ENCODE measurements at places on chromosomes 5 and 9.

- DNase-seq = no peak
These were observed 20.6 kb downstream of the GNAQ start for GRCh38 chr9:78011049-78011448.

DNA sequence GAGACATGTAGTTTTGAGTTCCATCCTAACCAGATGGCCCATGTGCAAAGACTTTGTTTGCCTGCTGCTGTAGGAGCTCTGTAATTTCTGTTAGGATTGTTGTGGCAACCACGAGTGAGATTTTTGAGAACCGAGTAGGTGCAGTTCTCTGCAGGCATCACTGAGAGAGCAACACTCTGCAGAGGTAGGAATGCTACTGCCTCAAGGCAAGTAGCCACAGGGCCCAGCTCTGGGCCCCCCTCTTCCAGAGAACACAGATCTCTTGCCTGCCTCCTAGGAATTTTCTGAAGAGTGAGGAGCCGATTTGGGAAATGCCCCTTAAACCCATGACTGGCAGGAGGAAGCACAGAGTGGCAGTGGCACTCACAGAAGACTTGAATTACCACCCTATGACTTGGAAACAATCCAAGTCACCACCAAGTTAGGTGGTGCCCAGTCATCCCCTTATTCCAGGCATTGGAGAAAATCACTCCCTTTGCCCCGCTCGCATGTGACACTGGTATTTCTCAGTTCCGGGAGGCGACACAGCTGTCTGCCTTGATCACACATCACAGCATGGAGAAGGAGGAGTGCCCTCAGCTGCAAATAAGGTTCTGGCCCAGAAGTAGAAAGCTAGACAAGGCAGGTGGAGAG lies 52.5 kb upstream of the SLC2A8 start:
- DNase-seq = no peak

DNA sequence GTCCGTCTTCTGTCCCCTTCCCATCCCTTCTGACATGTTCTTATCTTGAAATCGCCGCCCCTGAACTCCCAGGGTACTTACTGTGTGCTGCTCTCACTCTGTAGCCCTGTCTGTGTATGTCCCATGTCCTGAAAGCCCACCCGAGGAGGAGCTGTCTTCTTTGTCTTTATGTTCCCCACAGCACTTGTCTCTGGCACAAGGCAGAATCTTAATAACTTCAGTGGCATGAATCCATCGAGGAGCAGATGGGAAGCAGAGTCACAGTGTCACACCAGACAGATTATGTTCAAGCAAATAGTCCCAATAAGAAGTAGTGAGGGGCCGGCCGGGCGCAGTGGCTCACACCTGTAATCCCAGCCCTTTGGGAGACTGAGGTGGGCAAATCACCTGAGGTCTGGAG lies 29.7 kb upstream of the LTC4S start:
- no peak for DNase-seq

DNA sequence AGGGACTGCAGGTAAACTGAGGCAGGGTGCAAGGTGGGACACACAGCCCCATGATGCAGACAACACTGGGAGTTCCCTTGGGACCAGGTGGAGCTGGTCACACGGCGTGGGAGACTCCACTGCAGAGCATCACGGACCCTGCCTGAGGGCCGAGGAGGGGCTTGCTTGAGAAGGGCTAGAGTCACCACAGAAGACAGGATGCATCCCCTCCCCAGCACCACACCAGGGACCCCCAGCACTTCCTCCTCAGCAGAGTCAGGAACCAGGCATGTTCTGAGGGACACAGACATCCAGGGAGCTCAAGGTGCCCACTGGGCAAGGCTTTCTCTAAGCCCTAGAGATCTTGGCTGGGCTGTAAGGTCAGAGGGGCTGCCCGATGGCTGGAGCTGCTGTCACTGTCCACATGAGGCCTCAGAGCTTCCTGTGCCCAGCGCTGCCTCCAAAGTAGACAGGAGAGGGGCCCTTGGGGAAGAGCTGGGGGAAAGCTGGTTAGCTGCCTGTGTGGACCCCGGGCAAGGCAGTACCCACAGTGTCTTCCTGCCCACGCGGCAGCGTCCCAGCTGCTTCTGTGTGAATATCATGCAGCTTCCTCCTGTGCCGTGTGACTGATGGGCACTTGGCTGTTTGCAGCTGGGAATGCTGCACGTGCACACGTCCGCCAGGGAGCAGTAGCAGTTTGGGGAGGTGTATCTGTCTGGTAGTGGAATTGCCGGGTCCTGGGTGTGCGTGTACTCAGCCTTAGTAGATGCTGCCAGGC lies 176.6 kb downstream of the CACNA1B start:
- no peak for DNase-seq

DNA sequence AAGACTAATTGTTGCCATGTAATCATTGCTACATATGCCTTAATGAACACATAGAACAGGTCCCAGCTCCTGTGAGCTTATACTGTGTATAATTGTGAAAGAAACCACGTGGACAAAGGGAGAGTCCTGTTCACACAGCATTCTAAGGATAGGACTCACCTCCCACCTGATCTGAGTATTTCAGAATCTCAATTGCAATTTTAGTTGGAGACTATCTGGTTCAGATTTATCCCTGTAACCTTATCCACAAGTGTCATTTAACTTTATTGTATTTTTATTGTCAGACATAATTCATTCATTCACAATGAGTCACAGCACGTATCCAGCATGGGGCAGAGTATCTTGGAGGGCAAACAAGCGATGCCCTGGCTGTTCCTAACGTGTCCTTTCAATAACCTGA lies 448.3 kb downstream of the NTRK2 start:
- no peak for DNase-seq

DNA sequence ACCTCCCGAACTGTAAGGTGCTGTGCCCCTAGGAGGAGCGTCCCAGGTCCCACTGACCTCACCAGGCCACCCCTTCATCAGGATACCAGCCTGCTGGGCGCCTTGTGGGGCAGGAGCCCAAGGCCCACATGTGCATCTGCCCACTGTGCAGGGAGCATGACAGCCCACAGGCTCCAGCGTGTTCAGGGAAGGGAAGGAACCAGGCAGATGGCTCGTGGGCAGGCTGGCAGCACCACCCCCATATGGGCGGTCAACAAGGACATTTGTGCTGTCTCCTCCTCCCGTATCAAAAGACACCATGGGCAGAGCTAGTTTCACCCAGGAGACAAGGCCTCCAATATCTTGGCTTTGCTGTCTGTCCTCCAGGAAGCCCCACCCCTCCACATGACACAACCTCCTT lies 85.5 kb upstream of the PPP1R26 start:
- DNase-seq = no peak

DNA sequence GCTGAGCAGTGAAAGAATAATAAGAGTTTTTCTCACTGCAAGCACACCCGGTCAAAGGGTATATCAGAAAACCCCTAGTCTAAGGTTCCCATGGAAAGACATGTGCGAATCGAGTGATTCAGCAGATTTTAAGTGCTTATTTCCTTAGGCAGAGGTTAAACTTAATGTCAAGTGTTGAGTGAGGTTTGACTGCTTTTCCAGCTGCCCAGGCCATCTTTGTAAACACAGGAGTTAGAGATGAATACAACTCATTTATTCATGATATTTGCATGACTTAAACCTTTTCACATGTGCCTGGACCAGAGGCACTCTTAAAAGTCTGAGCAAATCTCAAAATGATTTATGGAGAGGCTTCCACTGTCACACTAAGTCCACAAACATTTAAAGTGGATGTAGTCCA lies 137.8 kb upstream of the RGMB start:
- DNase-seq = no peak

DNA sequence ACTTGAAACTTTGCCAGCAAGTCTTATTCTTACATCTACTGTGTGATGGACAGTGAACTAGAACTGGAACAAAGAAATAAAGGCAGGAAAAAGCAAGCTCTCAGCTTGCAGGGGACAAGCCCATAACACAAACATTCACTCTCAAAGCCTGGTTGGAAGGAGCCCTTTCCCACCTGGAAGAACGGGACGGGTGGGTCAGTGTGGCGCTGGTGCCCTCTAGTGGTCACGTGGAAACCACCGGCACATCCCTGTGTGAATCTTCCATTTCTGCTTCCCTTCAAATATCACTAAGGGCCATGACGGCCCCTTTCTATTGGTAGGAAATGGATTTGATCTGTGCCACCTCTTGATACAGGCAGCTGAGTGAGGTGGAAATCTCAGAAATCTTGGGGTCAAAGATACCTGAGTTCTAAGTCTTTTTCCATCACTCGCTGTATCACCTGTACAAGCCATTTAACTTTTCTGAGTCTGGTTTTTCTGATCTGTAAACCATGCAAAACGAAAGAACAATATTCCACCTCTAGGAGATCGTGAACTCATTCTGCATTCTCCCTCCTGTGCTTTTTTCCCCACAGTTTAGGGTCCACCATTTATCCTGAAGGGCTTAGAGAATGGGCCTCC lies 211.6 kb downstream of the MSX2 start:
- DNase-seq = peak; percentile 83

- no peak for DNase-seq
These were observed 17.1 kb downstream of the MTX3 start for GRCh38 chr5:79973996-79974395.

DNA sequence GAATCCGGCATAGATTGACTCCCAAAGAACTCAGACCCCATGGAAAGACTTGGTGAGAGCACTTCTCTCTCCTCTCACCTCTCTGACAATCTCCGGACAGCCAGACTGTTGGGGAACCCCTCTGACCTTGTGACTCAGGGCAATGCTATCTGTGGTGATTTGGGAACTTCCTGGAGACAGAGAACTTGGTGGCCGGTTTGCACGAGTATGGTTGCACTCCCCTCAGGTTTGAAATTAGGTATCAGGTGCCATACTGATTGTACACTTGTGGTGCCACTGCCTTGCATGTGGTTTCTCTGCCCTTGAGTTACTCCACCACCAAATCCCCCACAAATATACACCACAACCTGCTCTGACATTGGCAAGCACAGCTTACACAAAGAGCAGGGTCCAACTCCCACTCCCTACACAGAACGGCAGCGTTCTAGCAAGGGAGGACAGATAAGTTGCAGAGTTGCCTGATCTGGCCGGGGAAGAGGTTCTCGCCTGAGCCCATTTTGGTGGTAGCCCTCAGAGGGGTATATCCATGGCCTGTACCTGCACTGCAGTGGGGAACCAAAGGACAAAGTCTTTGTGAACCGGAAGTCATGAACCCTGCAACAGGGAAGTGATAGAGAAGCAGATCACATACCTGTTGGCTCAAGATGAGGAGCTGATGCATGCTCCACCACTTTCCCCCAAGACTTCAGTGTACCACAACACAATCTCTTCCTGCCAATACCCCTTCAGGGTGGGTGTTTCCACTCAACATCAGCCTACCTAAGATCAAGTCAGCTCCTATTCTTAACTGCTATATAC lies 255.1 kb downstream of the MCTP1 start:
- DNase-seq = no peak

- no peak for DNase-seq
These were observed 246.4 kb downstream of the SMARCA2 start for GRCh38 chr9:2261421-2262103.

GRCh38 chr5:41656597-41656996 lies 146.2 kb upstream of the PLCXD3 start:
- DNase-seq = no peak

DNA sequence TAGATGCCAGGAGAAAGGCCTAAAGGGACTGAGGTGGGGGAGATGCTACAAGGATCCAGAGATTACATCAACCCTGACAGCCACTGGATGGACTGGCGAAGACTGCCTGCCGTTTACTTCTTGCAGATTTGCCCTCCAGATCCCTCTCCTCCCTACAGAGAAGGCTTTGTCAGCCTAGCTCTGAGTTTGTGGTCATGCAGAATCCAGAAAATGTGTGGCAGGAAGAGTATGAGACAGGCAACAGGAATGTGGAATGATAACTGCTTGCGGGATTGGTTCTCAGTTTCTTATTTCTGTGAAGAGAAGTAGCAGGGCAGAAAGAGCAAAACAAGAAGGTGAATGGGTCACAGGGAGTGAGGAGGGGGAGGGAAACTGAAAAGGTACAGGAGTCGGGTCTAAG lies 129.6 kb downstream of the TLE1 start:
- no peak for DNase-seq

- no peak for DNase-seq
These were observed 208.8 kb downstream of the MAN2A1 start for GRCh38 chr5:109898269-109899162.

DNA sequence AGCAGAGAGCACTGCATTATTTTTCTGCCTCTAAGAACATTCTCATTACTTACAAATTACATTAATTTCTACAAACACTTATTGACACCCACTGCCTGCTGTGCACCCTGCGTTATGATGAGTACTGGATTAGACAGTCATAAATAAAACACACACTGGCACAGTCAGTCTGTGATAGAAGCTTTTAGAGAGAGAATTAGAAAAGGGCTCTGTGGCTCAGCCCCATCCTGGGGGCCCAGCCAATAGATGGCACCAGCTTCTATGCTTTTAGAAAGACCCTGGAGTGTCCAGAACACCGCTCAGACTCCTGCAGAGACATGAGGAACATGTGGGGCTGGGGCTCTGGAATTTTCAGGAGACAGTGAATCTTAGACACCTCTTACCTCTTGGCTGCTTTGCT lies 61.0 kb upstream of the RAPGEF1 start:
- DNase-seq = no peak

DNA sequence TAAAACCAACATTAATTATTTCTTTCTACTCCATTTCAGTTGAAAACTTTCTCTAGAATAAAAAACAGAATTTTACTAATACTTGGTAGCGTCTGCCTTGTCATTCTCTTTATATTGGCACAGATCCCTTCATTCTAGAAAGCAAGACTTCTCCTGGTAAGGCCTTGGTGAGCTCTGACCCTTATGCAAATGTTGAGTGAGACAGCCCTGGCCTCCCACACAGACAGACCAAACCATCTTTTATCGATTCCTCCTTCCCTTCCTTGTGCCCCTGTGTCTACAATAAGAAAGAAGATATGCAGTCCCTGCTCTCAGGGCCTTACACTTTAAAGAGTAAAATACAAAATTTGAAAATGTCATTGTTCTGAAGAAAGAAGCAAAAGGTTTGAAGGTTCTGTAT lies 262.2 kb downstream of the EFNA5 start:
- DNase-seq = no peak

DNA sequence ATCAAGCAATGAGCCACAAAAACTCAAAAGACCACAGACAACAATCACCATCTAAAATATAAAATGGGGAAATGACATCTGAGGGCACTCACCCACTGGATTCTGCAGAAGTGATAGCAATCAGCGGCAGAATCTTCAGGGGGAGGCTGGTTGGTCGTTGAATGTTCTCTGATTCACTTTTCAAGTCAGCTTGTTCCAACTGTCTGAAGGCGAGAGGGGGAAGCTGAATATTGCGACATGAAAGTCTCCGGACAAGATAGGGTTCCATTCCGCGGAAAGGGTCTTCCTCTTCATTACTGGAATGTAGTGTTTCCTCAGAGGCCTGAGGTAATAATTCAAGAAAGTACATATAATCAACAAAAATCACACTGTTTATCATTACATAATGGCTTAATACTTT lies 94.9 kb upstream of the PDE4D start:
- no peak for DNase-seq

GRCh38 chr5:147483188-147483790 lies 26.6 kb downstream of the DPYSL3 start:
- DNase-seq = no peak

GRCh38 chr9:127809540-127810377 lies 7.1 kb downstream of the FPGS start:
- peak; percentile 94 for DNase-seq

- DNase-seq = peak; percentile 65
These were observed 71.3 kb downstream of the TMC1 start for GRCh38 chr9:72592502-72593403.

GRCh38 chr5:138538943-138539627 lies 4.0 kb downstream of the ETF1 start:
- no peak for DNase-seq
